Glomerular endothelial cell (primary cell): ENCODE measurements at places on chromosomes 4 and X.

- no peak for DNase-seq
These were observed 25.4 kb upstream of the TNIP3 start for GRCh38 chr4:121189326-121190215.

DNA sequence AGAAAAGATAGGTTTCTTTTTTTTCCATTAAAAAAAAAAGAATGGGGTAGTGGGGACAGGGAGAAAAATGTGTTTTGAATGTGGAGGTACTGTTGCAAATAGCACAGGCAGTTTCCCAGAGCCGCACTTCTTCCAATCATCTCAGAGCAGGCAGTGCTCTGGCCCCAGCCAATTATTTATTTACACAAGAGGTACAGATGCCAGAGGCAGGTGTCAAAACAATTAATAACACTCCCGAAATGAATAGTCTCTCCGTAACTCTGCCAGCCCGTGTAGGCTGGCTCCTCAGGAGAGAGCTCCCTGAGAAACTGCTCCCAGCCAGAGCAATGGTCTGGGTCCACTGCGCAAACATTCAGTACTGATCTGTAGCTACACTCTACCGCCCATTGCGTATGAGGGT is 130.8 kb upstream of the IL1RAPL2 start:
- no peak for DNase-seq

- DNase-seq = no peak
These were observed 100.9 kb downstream of the PTCHD1 start for GRCh38 chrX:23435575-23435974.

DNA sequence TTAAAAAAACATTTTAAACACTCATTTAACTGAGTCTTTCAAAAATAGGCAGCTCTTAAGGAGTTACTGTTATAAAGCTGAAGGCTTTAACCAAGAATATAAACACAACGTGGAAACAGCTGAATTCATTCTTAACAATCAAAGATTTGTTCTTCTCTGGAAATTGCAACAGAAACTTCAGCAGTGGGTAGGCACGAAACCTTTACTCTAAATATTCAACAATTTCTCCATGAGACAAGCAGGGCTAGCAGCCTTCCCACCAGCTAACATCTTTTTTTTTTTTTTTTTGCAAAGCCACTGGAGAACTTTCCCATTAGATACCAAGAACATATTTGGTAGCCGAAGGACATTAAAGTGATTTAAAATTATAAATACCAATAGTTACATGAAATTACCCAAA is 78.2 kb upstream of the PRSS48 start:
- no peak for DNase-seq

DNA sequence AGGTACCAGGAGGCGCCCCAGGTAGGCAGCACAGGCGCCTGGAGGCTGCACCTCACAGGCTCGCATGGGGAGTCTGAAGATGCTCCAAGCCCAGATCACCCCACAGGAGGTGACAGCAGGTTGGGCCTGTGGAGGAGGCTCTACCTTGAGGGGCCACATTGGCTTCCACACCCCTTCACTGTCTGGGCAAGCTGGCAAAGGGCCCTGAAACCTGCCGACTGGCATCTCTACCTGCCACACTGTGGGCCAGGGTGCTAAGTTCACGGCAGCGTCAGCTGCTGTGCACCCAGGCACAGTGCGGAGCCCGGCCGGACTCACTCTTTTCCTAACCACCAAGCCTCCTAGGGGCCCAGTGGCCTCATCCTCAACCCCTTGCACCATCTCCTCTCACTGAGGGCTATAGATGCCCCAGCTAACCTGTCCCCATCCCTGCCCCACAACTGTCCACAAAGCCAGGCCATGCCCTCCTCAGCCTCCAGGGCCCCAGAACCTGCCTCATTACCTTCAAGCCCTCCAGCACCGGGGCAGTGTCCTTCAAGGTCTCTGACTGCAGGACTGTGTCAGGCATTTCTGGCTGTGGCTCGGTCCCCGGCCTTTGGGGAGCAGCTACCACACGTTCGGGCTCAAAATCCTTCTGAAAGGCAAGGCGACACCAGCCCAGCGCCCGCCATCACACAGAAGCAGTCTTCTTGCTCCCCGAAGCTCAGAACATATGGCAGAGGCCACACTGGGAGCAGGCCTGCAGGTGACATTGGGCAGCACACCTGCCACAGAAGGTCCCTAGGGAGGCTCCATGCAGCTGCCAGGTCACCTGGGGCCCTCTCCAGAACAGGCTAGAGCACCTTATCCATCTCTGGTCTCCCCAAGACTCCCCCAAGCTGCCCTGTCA is 28.8 kb downstream of the FGFR3 start:
- no peak for DNase-seq

DNA sequence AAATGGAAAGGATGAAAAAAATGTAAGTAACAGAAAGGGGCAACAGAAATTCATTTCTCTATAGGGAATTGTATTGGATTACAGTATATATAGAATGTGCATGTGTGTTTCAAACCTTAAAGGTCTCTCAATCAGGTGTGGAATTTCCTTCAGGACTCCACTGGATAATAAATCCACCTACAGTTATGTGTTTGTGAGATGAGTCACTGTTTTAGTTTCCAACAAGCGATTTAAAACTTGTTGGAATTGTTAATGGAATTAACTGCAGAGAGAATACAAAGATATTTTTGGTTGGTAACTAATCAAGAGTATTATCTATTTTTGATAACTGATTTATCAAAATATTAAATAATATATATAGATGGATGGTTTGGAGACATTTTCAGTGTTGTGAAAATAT is 32.8 kb downstream of the CEP44 start:
- no peak for DNase-seq

DNA sequence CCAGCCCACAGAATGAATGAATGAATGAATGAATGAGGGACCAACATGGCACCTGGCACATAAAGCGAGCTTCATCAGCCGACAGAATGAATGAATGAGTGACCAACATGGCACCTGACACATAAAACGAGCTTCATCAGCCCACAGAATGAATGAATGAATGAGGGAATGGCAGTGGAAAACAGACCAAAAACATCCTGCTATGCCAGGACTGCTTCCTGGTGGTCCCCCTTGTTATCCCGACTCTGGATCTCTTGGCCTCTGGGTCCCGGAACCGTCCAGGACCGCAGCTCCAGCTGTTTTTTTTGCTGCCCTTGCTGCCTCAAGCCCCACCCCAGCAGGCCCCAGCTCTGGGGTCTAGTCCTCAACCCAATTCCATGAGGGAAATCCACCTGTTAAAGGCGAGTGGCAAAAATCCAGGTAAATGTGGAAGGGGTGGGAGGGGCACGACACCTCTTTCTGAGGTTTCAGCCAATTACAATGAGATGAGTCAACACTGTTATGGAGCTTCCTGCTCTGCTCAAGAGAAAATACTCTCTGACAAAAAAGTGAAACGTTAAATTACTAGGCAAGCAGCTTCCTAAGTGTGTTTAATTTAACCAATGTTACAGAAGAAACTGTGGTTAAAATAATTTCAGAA is 72.0 kb upstream of the MTNR1A start:
- DNase-seq = no peak

DNA sequence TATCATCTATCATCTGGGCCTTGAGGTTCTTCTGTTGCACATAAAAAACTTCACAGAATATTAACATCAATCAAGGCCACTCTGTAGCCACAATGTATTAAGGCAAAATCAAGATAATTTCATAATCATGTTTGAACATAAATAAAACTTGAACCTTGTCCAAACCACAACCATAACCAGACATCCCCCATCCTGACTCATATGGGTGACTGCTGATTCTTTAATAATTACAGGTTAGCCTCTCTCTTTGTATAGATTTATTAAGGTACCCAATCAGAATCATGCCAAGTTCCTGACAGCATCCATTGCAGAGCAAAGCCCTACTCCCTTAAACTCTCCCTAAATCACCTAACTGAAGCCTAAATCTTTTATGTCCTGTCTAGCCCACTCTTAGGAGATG is 16.7 kb upstream of the AREG start:
- DNase-seq = no peak

GRCh38 chr4:103026868-103027267 is 7.4 kb upstream of the SLC9B1 start:
- DNase-seq = no peak

DNA sequence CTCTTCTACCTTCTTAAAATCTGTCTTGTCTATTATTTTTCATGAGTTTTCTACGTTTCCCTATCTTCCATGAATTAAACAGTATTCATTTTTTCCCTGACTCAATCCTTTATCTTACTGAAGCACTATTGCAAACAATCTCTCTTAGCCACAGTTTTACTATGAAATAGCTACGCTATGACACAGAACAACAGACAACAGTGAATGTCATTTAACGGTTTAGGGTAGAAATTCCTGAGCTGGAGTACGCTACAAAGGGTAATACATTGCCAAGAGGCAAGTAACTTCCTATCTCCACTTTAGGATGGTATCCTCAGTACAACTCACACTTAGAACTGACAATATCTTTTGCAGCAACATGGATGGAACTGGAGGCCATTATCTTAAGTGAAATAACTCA is 552.6 kb downstream of the INPP4B start:
- no peak for DNase-seq

- no peak for DNase-seq
These were observed 357.8 kb upstream of the SLC7A11 start for GRCh38 chr4:138599965-138600364.

DNA sequence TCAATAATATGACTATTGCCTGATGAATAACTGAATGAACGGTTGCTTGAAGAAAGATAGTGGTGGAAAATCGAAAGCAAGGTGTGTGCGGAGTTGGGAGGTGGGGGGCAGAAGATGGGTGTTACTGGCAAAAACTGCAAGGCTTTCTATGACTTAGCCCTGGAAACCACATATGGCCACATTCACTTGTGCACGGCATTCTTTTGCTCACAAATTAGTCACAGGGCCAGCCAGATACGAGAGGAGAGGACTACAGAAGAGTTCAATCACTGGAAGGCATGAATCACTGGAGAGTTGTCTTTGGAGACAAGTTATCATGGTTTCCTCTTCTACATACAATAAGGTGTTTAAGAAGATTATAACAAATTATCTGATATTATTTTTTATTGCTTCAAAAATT is 626.5 kb upstream of the CPEB2 start:
- DNase-seq = no peak

DNA sequence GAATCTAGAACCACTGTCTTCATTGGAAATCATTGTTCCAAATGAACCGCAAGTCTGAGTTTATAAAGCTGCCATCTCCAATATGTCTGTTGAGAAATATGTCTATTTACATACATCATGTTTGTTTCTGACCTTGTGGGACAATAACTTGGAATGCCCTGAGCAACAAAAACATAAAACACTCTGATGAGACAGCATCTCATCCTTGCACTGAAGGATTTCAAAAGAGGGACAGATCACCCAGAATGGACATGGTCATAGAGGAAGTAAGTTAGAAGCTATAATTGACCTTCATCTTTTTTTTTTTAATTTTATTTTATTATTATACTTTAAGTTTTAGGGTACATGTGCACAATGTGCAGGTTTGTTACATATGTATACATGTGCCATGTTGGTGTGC is 22.5 kb downstream of the RXFP1 start:
- no peak for DNase-seq

DNA sequence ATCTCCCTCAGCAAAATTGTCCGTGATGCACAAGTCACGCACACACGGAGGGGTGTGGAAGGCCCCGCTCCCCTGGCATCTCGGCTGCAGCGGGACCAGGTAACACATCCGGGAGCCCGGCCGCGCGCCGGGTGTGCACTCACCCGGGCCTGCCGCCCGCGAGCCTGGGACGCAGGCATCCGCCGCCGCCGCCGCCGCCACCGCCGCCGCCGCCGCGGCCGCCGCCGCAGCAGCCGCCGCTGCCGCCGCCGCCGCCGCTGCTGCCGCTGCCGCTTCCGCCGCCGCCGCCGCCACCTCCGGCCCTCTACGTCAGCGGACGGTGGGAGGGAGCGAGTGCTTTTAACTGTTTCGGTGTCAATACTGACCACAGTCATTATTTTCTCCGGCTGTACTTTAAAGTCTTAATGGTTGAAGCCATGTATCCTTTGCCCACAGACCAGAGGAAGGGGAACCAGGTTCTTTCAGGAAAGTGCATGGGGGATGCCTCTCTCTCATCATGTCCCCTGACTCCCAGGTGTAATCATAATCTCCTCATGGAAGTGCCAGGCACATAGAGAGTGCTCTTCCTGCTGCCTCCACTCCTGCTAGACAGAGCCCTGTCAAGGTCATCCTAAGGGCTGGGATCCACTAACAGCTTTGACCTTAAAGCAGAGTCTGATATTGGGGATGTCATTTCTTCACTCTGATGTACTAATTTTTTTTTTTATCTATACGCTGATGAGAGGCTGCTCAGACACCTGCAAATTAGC is 38.0 kb downstream of the MAGEE2 start:
- no peak for DNase-seq

DNA sequence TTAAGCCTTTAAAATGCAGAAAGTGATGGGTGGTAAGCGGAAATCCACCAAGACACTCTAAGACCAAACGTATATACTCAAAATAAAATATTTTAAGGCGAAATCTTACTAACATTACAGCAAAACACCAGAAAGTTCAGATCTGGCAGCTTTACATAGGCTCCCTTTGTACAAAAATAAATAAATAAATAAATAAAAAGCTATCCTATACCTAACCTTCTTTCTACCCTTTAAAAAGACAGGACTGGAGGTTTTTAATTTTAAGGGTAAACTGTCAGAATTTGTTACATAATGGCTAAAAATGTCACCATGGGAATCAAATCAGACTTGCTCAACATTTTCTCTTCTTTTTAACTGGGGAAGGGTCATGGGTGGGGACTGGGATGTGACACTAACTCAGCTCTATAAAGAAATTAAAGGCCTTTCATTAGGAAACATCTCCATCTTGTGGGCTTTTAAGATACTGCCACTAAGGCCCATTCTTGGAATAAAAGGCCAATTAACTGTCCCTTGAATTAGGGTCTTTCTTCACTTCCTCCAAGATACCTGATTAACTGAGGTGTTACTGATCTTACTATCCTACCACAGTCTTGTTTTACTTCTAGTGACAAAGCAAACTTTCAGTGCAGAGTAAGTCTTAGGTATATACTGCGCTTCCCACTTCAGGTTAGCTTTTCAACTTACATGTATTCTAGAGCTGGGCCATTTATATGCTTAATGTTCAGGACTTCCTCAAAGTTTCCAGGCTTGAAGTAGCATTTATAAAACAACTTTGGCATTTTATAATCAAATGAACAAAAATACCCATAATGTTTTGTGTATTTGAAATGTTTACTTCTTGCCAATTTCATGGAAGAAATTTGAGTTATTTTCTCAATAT is 13.3 kb downstream of the HNRNPD start:
- no peak for DNase-seq
